ENCODE measurements at places on chromosomes 2 and 18.

DNA sequence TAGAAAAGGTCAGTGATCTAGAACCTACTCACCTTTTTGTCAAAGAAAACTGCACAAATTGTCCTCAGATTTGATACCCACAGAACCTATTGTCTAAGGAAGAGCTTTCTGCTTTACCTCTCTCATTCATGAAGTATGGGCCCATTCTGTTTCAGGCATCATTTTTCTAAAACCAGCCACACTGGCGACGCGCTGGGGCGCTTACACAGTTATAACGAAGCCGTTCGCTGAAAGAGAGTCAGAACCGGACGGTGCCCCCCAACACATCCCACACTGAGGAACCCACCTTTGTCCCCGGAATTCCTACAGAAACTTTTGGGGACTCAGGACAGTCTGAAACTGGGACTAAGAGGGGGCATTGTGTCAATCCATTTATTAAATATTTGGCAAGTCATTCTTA lies 206.3 kb upstream of the HAAO start:
- no peak for DNase-seq

GRCh38 chr2:12073217-12073852 lies 326.9 kb downstream of the LPIN1 start:
- no peak for DNase-seq

- no peak for DNase-seq
Measured at GRCh38 chr2:69549421-69549820, 94.1 kb downstream of the AAK1 start.

DNA sequence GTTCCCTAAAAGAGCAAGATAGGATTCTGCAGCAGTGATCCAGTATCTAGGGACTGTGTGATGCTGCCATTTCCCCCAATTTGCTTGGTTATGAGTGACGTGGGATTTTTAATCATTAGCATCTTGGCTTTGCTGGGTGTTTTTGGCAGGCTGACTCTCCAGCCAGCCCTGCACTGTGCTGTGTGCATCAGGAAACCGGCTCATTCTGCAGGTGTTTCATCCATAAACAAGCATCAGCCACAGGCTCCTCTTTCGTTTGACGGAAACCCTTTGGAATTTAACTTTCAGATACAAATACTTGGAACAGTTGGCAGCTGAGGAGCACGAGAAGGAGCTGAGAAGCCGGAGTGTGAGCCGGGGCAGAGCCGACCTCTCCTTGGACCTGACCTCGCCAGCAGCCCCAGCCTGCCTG lies 135.9 kb downstream of the TPGS2 start:
- DNase-seq = no peak

DNA sequence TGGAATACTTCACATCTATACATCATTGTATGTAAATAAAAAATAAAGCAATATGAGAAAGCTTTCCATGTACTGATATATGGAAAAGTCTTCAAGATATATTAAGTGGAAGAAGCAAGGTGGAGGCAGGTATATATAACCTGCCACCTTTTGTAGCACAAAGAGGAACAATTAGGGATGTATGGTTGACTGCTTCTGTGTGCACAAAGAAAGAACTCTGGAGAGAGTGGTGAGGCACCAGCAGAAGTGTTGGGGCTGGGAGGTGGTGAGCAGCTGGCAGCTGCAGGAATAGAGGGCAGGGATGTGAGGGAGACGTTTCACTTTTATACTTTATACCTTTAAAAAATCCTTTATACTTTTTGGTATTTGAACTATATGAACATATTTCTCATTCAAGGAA lies 26.1 kb downstream of the KIF5C start:
- DNase-seq = no peak

DNA sequence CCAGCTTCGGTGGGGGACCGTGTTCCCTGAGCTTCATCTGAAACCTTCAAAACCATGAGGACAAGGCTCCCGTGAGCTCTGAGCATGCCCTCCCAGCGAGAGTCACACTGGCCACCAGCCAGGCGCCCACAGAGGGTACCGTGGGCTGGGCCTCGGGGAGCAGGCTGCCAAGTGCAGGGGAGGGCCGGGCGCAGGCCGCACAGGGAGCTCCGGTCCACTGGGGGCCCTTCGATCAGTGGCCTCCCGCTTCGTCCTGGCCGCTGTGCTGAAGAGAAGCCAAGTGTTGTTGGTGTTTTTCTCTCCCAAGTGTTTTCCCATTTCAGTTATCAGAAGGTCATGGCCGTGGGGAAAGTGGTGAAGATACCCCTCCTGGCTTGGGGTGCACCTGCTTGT lies 144.4 kb downstream of the PTGR3 start:
- DNase-seq = no peak

GRCh38 chr2:204870053-204870452 lies 324.8 kb downstream of the PARD3B start:
- no peak for DNase-seq

DNA sequence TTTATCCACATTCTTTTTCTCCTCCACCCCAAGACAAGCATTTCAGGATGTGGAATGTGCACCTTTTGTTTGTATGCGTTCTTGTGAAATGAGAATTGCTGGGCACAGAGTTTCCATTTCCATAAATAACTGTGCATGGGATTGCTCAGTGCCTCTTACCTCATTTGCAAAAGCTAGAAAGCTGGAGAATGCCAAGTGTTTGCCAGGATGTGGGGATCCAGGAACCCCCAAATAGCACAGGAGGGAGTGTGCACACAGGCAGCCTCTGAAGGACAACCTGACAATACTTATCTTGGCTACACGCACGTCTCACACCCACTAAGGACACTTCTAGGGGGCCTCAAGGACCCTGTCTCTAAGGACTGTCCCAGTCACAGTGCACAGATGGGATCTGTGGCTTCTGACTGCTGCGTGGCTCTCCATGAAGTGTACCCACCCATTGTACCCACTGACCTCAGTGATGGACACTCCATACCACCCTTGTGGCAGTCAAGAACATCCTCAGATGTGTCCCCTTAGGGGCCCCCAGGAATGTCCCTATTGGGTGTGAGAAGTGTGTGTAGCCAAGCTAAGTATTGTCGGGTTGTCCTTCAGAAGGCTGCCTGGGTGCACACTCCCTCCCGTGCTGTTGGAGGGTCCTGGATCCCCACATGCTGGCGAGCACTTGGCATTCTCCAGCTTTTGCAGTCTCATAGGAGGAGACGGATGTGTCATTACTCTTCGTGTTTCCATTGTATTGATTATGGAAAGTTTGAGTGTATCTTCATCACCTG lies 38.4 kb downstream of the CAPN13 start:
- DNase-seq = no peak

- no peak for DNase-seq
Measured at GRCh38 chr18:73352546-73352945, 484.8 kb upstream of the NETO1 start.

All from common myeloid progenitor, CD34-positive (primary cell).